Activated naive CD4-positive, alpha-beta T cell treated with anti-CD3 and anti-CD28 coated beads for 36 hours (primary cell): ENCODE measurements at places on chromosomes 12 and 14.
A peak's percentile ranks its signal among the peaks of the same experiment; 100 is the strongest.

DNA sequence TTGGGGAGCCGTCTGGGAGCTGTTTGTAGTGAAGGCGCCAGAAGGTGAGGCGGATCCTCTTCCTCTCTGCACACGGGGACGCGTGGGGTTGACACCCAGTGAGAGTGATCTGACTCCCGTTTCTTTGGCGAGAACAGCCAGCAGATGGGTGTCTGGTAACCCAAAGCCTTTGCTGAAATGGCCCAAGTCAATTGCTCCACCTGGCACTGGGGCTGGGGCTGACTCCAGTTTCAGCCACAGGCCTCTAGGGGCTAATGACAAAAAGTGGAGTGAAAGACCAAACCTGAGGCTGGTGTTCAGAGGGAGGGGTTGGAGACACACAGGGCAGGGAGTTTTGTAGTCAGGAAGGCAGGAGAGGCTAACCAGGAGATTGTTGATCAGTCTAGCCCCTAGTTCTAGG lies 87.0 kb downstream of the FRMD6 start:
- no peak for DNase-seq

DNA sequence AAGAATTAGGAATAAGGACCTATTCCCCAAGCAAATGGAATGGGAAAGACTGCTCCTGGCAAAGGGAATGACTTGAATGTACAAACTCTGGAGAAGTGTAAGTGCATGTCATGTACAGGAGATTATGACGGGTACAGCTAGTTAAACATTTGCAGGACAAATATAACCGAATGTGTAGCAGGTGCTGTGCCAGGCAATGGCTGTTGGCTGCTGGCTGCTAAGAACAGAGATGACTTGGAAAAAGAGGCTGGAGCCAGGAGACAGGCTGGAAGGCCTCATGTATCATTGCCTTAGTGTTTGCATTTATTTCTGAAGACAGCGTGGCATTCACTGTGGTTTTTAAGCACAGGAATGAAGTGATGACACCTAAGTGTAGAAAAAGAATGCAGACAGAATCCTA lies 136.8 kb downstream of the TTC8 start:
- no peak for DNase-seq

DNA sequence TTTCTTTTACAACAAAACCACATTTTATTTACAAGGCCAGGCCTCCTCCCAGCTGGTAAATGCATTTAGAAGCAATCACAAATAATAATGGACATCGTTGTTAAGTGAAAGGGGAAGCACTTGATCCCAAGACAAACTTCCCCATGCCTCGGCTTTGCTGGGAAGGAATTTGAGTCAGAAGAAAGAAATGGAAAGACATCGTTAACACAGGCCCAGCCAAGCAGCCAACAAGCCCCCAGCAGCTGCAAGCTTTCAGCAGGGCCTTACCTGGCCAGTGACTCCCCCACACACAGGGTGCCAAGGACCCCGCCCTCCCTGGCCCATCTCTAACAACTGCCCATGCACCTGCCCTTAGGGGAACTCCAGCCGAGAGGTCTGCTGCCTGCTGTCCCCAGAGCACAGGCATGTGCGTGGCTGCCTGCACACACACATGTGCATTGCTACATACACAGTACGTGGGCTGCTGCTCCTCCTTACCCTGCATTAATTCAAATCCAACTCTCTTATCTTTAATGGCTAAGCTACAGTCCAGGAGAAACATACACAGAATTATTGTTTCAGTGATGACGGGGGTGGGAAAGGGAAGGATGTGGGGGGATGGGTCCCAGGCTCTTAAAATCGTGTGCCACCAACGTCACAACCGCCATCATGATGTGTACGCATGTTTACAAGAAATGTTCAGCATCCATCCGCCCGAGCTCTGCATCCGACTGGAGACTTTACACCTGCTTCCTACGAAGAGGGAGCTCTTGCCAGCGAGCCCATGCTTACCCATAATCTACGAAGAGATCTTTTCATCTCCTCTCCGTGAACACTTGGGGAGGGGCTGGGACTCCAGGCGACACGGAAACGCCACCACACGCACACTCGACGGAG lies 9.8 kb downstream of the BCL11B start:
- peak; percentile 93 for DNase-seq

DNA sequence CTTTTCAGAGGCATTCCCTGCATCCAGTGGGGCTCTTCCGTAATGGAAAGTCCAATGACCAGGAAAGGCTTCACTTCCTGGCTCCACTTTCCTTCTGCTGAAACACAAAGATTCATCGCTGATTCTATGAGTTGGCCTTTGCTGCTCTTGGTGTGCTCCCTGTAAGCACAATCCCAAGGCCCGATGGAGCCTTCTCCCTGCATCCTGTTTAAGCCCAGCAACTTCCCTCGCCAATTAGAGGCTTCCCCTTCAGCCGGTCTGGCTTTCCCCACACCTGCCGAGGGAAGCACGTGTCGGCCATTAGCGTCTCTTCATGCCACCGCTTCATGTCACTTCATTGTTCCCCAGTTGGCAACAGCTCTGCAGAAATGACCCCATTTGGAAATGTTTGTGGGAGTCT lies 693.9 kb downstream of the MED13L start:
- no peak for DNase-seq

DNA sequence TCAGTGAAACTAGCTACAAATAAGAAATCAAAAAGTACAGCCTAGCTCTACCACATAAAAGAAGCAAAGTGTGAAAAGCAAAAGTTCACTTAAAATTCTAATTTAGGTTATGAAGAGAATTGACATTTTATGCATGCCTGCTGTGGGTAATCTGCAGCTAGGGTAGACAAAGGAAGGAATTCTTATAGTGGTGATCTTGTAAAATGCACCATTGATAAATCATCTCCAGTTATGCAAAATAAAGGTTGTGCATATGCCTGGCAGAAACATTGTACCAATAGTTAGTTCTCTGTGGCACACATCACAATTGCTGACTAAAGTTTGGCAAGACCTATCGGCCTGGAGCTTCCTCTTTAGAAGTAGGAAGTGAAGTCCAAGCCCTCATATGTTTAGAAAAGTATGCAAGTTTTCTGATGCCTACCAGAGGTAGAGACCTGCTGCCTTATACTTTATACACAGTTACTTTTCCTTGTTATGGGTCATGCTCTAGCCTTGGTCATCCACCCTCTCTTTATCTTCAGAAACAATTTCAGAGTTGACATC lies 78.3 kb downstream of the TSHR start:
- DNase-seq = no peak

- DNase-seq = no peak
Measured at GRCh38 chr12:61095111-61095510, 1165.1 kb upstream of the USP15 start.

- no peak for DNase-seq
Measured at GRCh38 chr14:39265033-39265432, 31.3 kb downstream of the MIA2 start.

DNA sequence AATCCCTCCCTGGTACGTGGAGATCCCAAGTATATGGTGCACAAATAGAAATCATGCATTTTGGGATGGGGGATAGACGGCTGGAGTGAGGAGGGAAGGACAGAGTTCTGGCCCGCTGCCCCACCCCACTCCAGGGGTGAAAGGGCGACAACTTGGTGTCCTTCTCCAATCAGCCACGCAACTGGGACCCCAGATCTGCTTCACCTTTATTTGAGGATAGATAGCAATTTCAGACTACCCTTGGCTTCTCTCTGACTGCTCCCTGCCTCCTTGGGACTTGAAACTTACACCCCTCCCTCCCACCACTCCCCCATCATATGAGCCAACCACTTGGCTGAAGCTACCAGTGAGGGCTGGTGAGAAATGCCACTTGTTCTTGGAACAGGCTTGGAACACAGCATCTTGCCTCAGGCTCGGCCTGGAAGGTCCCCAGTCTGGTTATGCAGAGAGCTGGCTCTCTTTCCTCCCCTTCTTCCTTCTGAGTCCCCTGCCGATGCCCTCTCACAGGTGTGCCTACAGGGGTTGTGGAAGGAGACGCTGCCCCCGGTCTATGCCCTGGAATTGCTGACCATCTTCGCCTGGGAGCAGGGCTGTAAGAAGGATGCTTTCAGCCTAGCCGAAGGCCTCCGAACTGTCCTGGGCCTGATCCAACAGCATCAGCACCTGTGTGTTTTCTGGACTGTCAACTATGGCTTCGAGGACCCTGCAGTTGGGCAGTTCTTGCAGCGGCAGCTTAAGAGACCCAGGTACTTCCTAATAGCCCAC lies 8.1 kb downstream of the OAS3 start:
- no peak for DNase-seq

- no peak for DNase-seq
Measured at GRCh38 chr14:49896966-49897365, 4.1 kb downstream of the ARF6 start.

GRCh38 chr14:93787465-93788292 lies 606 bp downstream of the PRIMA1 start:
- no peak for DNase-seq

DNA sequence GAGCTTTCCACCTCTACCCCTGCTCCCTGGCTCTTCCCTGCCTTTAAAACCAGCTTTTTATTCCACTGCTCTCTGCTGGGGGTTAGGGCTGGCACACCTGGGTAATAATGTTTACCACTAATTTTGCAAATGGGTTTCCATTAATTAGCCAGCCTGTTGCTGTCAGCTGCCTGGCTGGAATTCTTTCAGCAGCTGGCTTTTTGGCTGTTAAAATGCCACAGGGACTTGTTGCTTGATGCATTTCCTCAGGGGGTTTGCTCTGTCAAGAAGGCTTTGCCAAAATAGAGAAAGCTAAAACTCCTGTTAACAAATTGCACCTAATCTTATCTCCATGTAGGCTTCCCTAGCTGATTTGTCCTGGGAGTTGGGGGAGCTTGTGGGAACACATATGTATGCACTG lies 51.8 kb upstream of the PSMC1 start:
- no peak for DNase-seq

- no peak for DNase-seq
Measured at GRCh38 chr14:73460691-73461127, 2.4 kb upstream of the NUMB start.

GRCh38 chr14:105492971-105493871 lies 2.2 kb downstream of the TEDC1 start:
- no peak for DNase-seq

- DNase-seq = no peak
Measured at GRCh38 chr12:99087278-99087677, 442.2 kb downstream of the APAF1 start.

GRCh38 chr12:44873898-44874297 lies 2.2 kb downstream of the NELL2 start:
- no peak for DNase-seq

DNA sequence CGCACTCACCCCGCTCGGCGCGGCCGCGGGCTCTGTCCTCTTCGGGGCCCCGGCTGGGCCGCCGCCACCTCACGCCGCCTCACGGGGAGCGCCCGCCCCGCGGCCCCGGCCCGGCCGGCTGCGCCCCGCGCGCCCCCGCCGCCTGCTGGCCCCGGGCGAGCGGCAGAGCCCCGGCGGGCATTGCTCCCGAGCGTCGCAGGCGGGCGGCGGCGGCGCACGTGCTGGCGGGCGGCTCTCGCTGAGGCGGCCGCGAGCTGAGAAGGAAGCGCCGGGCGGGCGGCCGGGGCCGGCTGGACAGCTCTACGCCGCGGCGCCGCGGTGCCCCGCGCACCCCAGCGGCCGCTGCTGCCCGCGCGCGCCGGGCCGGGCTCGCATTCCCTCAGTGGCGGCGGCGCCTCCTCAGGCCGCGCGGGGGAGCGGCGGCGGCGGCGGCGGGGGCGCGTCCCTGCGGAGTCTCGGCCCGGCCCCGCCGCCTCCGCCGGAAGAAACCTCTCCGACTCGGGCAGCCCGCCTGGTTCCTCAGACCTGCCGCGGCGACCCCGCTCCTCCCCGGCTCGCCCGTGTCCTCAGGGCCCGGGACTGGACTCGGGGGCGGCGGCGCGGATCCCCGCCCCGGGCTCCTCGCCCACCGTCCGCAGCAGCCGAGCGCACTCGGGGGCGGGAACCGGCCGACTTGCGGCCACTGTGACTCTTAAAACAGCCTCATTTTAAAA lies at the start of gene PITPNM2:
PITPNM2 (minus strand) TSS at position 347 of the 713 bp plus-strand sequence. CDS start 116,500 bp downstream, outside the sequence.
- DNase-seq = peak; percentile 63

DNA sequence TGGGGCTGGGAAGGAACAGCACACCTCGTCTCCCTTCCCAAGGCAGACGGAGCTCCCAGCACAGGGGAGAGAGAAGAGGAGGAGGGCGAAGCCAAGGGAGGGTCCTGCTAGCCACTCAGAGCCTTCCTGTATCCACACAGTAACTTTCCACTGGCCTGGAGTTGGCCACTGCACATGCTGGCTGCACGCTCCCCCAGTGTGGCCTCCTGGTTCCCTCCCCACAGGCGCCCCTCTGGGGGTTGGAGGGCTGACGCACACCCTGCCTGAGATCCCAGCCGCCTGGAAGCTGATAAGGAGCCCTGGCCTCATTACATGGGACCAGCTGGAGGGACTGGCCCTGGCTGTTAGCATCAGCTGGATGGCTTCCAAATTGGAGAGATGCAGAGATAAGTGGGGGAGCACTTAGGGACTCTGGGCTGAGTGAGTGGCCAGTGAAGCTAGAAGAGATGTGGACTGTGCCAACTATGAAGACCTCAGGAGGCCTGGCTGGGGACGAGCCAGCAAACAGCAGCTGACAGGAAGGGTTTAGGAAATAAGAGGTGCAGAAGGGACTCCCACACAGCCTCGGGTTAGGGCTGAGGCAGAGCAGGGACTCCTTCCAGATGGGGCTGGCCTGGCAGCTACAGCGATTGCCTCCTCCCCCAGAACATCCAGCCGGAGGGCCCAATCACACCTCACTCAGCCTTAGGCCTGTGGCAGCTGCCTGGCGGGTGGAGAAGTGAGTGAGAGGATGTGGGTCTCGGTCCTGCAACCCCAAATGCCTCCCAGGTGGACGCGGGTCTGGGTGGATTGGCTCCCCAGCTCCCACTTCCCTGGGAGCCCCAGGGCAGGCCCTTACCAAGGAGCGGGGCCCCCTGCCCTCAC lies 26.3 kb upstream of the BCDIN3D start:
- no peak for DNase-seq

- peak; percentile 62 for DNase-seq
Measured at GRCh38 chr12:25052196-25052913, 103.5 kb upstream of the BCAT1 start.

DNA sequence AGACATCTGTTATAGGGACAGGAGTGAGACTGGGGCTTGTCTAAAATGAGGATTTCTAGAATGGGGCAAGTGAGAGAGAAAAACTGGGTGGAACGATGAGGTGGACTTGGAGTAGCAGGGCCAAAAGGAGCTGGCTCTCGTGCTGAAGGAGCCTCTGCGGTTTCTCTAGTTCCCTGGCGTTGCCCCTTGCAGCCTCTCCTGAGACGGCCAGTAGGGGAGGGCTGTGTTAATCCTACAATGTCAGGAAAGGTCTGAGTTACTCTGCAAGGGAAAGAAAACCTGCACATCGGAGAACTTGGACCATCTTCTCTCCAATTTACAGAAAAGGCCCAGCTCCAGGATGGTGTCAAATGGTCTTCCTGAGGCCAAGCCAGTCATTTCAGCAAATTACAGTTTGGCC lies 963.8 kb upstream of the FLRT2 start:
- DNase-seq = no peak

- DNase-seq = no peak
Measured at GRCh38 chr14:70789361-70789760, 20.0 kb downstream of the MAP3K9 start.

GRCh38 chr12:54258201-54258681 lies 21.7 kb downstream of the CBX5 start:
- DNase-seq = no peak

GRCh38 chr14:36646664-36647416 lies 14.8 kb upstream of the PAX9 start:
- no peak for DNase-seq

- no peak for DNase-seq
Measured at GRCh38 chr14:98341211-98341610, 930.8 kb downstream of the BCL11B start.
